ENCODE measurements at places on chromosomes 16 and 17.
A peak's percentile ranks its signal among the peaks of the same experiment; 100 is the strongest.

- DNase-seq, result no peak
Measured at GRCh38 chr17:55254375-55254774, 10.4 kb upstream of the HLF start.

GRCh38 chr16:30761427-30761927, 385 bp downstream of the CFAP119 start:
- peak; percentile 43 for DNase-seq

DNA sequence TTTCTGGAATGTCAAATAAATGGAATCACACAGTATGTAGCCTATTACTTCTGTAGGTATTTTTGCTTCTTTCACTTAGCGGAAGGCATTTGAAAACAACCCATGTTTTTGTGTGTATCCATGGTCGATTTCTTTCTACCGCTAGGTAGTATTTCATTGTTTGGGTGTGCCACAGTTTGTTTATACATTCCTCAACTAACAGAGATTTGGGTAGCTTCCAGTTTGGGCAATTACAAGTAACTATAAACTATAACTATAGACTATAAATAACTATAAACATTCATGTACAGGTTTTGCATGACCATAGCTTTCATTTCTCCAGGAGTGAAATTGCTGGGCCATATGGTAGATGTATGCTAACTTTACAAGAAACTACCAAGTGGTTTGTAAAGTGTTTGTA, 40.1 kb downstream of the LYRM9 start:
- DNase-seq, result no peak

- no peak for DNase-seq
Measured at GRCh38 chr16:30377050-30377811, 2.6 kb downstream of the MYL11 start.

DNA sequence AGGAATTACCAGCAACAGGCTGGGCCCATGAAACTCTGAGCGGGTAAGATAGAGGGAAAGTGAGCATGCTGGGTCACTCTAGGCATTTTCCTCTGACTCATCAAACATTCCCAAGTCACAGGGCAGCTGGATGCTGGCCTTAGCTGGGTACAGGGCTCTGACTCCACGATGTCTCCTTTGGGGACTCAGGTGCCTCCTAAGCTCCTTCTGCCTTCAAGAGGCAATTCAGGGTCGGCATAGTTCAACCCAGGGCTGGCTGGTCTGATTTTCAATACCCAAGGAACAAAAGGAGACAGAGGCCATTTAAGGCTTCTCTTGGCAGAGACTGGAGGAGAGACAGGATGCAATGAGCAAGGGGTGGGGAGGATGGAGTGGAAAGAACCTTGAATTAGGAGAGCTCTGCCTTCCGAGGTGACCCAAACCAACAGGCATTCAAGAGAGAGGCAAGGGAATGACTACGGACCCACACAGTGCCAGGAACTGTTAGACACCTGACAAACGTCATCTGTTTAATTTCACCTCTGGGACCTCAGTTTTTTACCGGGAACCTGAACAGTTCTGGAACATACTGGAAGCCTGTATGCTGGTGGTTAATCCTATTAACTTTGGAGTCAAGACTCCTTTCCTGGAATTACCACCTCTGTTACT, 910 bp downstream of the WBP2 start:
- DNase-seq, result no peak

- no peak for DNase-seq
Measured at GRCh38 chr17:62767997-62768396, 40.1 kb downstream of the MARCHF10 start.

- DNase-seq, result no peak
Measured at GRCh38 chr16:4075534-4075933, 40.7 kb downstream of the ADCY9 start.

GRCh38 chr17:75571197-75571884, 16.3 kb upstream of the MYO15B start:
- DNase-seq, result peak; percentile 18

- no peak for DNase-seq
Measured at GRCh38 chr16:50153596-50154419, 702 bp downstream of the TENT4B start.

DNA sequence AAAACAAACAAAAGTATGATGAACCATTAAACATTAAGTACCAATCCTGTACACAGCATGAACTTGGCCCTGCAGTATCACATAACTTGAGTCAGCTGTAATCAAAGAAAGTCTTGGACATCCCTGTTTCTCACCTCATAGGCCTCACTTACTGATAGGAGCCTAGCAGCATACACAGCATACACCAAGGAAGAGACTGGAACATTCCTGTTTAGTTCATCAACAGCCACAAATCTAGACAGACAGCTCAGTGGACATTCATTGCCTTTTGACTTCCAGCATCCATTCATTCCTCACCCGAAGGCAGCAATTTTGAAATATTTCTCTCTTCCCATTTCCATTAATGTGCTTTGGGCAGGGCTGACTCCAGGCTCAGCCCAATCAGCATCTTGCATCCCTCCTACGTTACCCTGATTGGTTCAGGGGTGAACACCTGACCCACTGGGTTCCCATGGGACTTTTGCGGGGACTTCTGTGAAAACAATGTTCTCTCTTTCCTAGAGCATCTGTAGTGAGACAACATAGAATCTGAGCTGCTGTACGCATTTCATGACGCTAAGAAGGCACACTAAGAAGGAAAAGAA, 336.7 kb upstream of the ZFHX3 start:
- no peak for DNase-seq

DNA sequence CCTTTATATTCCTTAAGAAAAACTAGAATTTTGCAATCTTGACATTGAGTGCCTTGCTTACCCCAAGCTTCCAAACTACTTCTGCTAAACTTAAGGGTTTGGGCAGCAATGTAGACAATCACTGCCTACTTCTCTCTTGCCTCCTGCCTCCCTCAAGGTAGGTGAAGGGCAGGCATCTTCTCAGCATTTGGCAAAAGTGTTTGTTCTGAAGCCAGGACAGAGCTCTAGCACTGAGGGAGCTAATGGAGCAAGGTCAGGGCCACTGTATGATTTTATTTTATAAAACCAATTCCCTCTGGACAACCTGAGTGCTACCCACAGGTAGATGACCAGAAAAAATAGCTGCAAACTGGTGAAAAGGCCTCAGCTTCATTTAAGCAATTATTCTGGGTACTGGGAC, 111.8 kb downstream of the IRX3 start:
- DNase-seq, result no peak

- no peak for DNase-seq
Measured at GRCh38 chr16:55408661-55409060, 70.3 kb upstream of the MMP2 start.

- DNase-seq, result no peak
Measured at GRCh38 chr17:44872131-44872768, 24.6 kb downstream of the HIGD1B start.

- DNase-seq, result no peak
Measured at GRCh38 chr16:60882816-60883215, 1153.4 kb downstream of the CDH8 start.

DNA sequence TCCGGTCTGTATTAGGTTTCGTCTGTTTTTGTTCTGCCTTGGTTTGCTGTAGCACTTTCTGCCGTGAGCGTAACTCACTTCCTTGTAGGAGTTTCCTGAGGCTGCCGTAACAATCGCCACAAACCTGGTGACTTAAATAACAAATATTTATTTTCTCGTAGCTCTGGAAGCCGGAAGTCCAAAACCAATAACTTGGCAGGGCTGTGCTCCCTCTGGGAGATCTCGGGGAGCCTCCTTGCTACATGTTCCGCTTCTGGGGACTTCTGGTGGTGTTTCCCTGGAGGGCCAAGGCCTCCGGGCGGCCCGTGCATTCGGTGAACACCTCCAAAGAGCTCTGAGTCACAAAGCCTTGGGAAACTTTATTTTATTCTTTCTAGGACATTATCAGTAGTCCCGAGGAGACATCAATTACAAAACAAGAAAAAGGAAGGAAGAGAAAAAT, 6.8 kb upstream of the WDR45B start:
- DNase-seq, result no peak

- peak; percentile 41 for DNase-seq
Measured at GRCh38 chr16:56190677-56191155, 573 bp upstream of the GNAO1 start.

- no peak for DNase-seq
Measured at GRCh38 chr17:3886776-3887175, 6.1 kb downstream of the CAMKK1 start.

- DNase-seq, result no peak
Measured at GRCh38 chr17:76926237-76926866, 58.1 kb downstream of the MGAT5B start.

- peak; percentile 41 for DNase-seq
Measured at GRCh38 chr17:1714427-1714979, 4.3 kb upstream of the TLCD2 start.

DNA sequence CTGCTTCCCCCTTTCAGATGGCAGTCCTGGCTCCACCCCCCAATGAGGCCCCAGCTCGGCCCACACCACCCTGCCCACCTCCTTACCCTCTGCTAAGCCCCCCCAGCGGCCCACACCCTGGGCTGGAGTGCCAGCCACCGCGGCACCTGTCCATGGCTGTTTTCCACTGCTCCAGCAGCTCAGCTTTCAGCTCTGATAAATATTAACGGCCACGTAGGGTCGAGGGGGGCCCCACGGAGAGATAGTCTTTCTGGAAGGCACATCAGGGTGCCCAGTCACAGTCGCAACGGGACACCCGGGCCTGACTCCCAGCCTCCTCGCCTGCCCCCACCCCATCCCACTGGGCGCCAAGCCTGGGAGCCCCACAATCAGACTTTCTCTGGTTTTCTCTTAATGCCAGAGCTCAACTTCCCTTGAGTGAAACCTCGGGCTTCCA, 46.5 kb upstream of the CIBAR2 start:
- no peak for DNase-seq

Data from activated T-cell treated with anti-CD3 and anti-CD28 coated beads, Interleukin-2, amount 50 U/mL, for 72 hours (primary cell).